Right cardiac atrium (tissue), 5 donors: ENCODE measurements at places on chromosomes 3 and 15.
A peak's percentile ranks its signal among the peaks of the same experiment; 100 is the strongest.

DNA sequence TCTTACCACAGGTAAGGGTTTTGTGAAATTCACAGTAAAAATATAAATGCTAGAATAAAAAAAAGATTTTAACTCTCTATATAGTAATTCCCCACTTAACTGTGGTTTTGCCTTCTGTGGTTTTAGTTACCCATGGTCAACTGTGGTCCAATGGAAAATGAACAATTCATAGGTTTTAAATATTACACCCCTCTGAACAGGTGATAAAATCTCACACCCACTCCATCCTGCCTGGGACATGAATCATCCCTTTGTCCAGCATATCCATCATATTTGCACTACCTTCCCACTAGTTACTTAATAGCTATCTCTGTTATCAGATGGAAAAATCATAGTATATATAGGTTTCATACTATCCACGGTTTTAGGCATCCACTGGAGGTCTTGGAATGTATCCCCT is 49.2 kb downstream of the HDGFL3 start:
- DNase-seq = no peak

GRCh38 chr15:57427367-57427821 is 51.1 kb downstream of the CGNL1 start:
- peak; percentile 69 for DNase-seq

GRCh38 chr15:86743283-86743903 is 663.7 kb downstream of the AGBL1 start:
- DNase-seq = peak; percentile 70

DNA sequence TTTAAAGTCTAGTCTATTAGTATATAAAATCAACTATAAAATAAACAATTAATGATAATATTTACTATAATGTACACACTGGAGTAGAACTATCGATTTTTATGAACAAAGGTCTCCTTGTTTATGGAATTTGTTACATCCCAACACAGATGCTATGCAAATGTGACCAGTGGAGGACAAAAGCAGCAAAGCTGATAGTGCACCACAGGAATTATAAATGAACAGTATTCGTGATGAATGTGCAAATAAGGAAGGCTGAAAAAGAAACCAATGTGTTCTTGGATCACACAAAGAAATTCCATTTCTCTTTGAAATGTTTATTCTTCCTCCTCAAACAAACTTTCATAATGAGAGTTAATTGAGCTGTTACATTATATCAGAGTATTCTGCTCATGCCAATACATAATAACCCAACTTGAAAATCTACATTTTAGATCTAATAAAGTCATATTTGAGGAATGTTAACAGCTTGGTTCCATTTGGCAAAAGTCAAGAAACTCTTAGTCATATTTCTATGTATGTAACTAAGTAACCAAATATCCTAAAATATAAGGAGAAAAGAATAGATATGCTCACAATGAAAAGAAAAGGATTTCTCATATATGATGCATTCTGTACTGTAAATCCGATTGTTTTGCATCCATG is 79.3 kb downstream of the NEK10 start:
- no peak for DNase-seq
